ENCODE measurements at places on chromosomes 3 and 15.
A peak's percentile ranks its signal among the peaks of the same experiment; 100 is the strongest.

DNA sequence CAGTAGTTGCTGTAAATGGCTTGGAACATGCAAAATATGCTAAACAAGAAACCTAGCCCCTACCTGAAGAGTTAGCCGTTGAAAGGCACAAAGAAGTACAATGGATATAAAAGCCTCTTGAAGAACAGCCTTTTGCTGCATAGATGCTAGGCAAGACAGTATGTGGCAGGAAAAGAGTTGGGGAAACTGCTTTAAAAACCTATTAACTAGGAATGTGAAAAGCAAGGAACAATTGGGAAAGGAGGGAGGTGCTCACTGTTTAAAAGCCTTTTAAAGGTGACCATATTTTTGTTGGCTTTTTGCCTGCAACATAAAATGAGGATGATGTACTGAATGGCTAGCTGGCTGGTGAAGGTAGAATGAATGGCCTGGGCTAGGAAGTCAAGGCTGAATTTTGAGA, 24.5 kb upstream of the SOX2 start:
- DNase-seq, result peak; percentile 23

- DNase-seq, result no peak
Measured at GRCh38 chr3:127908951-127909350, 6.1 kb upstream of the KBTBD12 start.

GRCh38 chr3:139173372-139174108, 128.8 kb upstream of the PRR23C start:
- peak; percentile 21 for DNase-seq

DNA sequence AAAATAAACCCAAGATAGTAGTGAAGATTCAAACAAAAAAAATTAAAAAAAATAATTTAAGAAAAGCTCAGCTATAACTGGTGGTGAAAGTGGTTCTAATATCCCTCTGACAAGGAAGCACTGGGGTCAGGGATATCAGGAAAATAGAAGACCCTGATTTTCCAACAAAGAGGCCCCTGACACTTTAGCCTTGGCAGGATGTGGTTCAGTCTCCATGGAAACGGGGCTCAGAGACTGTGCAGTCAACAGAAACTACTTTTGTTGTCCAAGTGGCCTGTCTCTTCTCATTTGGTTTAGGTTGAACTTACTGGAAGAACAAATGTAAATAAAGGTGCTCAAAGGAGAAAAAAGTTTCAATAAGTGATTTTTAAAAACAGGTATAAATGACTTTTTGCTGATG, 27.2 kb downstream of the INTS14 start:
- DNase-seq, result no peak

- DNase-seq, result no peak
Measured at GRCh38 chr3:73789825-73790444, 165.2 kb upstream of the PDZRN3 start.

DNA sequence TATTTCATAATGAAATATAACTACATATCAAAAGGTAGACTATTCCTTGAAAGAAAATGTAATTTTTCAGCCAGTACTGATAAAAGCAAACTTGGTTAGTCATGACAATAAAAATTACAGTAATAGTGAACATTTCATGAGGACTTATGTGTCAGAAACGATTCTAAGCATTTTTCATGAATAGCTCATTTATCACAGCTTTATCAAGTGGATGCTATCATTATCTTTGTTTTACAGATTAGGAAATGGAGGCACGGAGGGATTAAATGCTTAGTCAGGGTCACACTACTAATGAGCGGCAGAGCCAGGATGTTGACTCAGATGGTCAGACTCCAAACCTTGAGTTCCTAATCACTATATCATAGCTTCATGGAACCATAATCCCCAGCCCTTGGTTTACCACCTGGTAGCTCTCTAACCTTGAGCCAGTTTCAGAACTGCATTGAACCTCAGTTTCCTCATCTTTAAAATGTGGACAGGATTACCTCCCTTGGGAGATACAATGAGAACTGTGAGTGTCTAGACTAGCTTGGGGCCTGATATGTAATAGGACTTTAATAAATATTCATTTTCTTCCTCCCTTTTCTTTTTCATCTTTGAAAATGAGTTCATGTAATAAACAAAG, 85.4 kb downstream of the TNIK start:
- DNase-seq, result no peak

DNA sequence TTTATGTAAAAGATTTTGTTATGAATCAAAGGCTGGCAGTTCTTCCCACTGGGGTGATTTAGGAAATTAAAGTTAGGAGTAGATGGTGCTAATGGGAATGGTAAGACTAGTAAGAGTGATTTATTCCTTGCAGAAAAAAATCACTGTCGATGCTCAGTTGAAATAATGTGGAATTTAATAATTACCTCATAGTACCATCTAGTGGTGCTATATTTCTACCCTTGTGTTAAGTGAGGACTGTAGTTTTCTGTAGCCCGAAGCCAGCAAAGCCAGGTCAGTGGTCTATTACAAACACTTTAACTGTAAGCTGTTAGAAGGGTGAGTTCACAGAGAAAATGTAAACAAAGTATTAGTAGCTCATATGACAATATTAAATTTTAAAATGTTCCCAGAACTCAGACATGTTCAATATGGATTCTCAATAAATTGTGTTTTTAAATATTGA, 39.5 kb upstream of the GOLGA8J start:
- DNase-seq, result peak; percentile 7

DNA sequence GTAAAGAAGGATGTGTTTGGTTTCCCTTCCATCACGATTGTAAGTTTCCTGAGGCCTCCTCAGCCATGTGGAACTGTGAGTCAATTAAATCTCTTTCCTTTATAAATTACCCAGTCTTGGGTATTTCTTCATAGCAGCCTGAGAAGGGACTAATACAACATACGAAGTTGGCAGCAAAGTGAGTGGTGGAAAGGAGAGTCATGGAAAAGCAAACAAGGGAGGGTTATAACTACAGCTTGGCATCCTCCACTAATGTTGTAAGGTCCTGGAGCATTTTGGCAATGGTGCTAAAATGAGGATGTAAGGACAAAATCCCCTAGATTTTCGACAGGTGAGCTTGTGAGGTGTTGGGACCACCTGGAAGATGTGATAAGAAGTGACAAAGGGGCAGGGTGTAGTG, 5.8 kb upstream of the TMEM41A start:
- no peak for DNase-seq

- no peak for DNase-seq
Measured at GRCh38 chr3:132616780-132617179, 19.7 kb downstream of the ACKR4 start.

- DNase-seq, result peak; percentile 50
Measured at GRCh38 chr15:41493205-41493901, at the start of gene ITPKA. ITPKA (plus strand) TSS chr15:41493874; CDS start chr15:41493928, 54 bp downstream.

GRCh38 chr3:16329036-16329825, 64.2 kb downstream of the OXNAD1 start:
- DNase-seq, result no peak

DNA sequence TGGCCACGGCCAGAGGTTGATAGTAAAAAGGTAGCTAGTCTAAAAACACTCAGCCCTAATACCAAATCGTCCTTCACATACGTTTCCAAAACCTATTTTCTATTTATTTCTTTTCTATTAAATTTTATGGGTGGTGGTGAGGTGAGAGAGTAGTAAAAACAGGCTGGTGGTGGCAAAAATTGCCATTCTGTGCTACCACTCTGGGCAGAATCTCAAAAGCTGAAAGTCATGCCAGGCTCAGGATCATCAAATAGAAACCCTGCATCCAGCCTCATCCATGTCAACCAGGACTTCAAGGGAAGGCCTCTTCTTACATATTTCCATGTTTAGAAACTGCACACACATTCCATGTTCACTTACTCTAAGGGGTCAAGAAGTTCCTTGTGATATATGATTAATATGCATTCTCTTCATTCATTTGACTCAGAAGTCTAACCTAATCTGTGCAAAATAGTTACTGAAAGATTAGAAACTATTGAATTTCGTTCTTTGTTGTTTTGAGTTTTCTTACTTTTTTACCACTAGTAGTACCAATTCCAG, 153.1 kb downstream of the TNIK start:
- DNase-seq, result no peak

GRCh38 chr3:142013993-142014392, 135.4 kb downstream of the TFDP2 start:
- no peak for DNase-seq

DNA sequence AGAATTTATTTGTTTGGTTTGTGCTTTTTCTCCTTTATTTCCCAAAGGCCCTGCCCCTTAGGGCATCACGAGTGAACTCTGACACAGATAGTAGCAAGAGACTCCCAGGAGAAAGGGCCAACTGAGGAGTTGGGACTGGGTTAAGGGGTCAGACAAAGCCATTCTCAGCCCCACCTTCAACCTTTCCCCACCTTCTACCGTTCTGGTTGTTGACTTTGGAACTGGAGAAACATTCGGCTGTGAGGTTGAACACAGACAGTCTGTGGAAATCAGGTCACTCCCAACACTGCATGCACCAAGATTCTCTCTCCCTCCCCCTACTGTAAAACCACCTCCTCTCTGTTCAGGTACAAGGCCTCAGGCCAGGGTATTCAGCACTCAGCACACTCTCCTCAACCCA, 3.9 kb upstream of the BDH1 start:
- DNase-seq, result no peak

- no peak for DNase-seq
Measured at GRCh38 chr15:39041979-39042495, 477.4 kb upstream of the RASGRP1 start.

DNA sequence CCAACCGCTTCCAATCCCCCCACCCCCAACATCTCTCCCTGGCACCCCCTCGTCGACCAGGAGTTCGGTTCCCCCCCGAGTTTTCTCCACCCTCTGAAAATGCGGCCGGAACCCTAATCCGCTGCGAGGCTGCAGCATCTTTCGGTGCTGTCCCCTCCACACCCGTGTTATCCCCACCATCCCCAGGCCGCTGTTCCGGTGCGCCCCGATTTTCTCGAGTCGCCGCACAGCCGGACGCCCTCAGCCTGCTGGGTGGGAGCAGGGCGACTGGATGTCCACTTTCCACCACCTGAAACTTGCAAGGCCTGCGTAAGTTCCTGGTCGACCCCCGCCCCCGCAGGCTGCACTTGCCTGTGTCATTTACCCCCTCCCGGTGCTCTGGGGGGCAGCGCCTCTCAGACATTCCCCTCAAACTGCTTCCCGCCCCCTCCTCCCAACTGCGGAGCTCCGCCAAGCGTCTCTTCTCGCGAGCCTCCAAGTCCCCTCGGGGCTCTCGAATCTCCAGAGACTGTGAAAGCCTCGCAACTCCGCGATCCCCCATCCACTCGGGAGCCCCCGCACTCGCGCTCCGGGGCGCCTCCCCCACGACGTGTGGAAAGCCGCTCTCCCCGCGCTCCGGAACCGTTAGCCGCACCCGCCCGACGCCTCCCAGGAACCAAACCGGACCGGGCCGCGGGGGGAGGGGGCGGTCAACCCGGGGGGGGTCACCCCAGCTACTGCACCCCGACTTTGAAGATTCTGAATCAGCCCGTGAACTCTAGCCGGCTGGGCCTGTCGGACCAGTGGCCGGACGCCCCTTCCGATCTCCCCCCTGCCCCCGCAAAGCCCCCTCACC, 566 bp downstream of the ETV5 start:
- DNase-seq, result no peak

DNA sequence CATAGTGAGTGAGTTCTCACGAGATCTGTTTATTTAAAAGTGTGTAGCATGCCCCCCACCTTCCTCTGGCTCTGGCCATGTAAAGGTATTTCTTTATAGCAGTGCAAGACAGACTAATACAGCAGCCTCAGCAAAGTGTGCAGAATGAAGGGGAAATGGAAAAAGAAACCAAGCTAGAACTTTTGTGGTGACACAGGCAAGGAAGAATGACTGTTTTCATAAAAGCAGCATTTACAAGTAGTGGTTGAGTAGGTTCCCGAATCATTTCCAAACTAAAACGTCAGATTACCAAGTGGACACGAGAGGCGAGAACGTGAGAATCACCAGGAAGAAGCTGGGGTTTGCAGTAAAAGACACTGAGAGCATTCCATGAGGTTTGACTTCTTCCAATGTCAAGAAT, 100.2 kb upstream of the AKAP13 start:
- no peak for DNase-seq

- no peak for DNase-seq
Measured at GRCh38 chr3:50570508-50571279, 1.4 kb downstream of the HEMK1 start.

DNA sequence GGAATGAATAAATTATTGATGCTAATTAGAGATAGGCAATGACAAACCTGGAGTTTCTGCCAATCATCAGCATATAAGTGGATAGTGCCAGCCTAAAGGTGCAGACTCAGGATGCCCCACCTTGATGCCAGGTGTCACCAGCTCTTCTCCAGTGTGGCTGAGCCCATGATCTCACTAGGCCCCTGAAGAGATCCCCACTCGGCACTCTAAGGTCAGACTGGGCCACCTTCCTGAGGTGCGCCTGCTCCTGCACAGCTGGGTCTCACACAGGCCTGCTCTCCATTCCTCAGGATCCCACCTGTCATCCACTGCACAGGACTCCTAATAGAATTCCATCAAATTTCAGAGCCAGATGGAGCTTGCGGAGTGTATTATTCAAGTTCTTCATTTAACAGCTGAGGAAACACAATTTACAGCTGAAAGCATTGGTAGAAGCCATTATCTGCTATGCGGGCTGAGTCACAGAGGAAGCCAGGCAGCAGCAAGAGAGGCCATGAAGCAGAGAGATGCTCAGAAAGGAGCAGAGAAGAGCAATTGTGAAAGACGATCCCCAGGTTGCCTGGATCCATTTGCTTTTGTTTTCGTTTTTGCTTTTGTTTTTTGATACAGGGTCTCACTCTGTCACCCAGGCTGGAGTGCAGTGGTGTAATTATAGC, 25.1 kb upstream of the FSTL1 start:
- DNase-seq, result no peak

DNA sequence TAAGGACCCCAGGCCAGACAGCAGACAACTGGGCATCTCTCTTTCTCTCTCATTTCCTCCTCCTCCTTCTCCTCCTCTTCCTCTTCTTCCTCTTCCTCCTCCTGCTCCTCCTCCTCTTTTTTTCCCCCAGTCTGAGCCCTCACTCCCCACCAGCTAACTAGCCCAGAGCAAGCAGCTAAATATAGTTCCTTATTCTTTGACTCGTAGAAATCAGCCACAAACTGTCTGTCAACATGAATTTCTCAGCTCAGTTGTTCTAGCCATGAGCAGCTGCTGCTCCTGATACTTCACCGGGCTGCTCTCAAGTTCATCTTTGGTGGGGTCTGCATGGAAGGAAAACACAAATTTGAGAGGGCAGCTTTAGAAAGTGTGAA, 19.2 kb upstream of the LOXL1 start:
- no peak for DNase-seq

DNA sequence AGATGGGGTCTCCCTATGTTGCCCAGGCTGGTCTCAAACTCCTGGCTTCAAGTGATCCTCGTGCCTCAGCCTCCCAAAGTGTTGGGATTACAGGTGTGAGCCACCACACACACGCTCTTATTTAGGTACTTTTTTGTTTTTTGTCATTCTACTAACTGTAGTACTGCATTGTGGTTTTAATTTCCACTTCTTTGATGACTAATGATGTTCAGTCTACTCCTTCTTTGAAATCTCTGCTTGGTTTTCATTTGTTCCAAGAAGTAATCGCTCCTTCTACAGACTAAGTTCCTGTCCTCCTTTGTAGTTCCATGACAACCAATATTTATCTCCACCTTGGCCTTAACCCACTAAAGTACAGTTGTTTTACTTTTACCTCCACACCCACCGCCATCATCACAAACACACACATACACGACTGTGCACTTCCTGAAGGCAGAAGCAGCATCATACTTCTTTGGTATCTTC, 529 bp upstream of the DLEC1 start:
- no peak for DNase-seq

GRCh38 chr15:82832601-82833361, 23.4 kb downstream of the WHAMM start:
- no peak for DNase-seq

- no peak for DNase-seq
Measured at GRCh38 chr3:196418601-196419000, 13.6 kb downstream of the UBXN7 start.

- DNase-seq, result no peak
Measured at GRCh38 chr3:195731356-195731905, 10.7 kb downstream of the MUC20 start.

Measured in NCI-H2081 (cell line).